Activated CD4-positive, CD25-positive, alpha-beta regulatory T cell treated with anti-CD3 and anti-CD28 coated beads, Interleukin-2, amount 50 U/mL, for 16 hours (primary cell): ENCODE measurements at places on chromosomes 7 and 10.

GRCh38 chr10:102416283-102416682, 2.3 kb downstream of the PSD start:
- no peak for DNase-seq

GRCh38 chr10:71432956-71433767, 36.4 kb downstream of the CDH23 start:
- DNase-seq: no peak

GRCh38 chr10:63702092-63702491, 180.9 kb downstream of the REEP3 start:
- DNase-seq: no peak

DNA sequence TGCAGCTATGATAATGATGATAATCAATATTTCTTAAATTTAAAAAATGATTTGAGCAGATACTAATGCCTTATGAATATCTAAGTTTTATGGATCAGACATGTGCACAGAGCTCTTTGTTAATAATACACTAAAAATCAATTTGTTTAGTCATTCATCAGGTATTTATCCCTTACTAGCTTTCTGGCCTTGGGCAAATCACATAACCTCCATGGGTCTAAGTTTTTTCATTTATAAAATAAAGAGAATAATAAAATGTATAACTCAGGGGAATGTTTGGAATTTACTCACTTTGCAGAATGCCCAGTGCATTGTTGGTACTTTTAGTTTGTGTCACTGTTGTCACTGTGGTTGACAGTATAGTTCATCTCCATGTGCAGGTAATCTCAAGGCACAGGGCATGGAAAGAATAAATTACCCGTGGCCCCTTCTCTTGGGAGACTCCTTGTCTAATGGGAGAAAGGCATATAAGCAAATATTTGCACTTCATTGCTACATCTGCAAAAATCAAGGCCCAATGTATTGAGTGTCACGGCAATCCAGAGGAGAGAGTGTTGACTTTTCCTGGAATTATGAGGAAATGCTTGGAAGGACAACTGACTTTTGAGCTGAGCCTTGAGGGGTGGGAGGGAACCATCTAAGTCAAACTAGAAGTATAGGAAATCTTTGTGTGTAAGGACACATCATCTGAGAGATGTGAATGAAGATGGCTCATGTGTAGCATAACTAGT, 64.7 kb upstream of the CTTNBP2 start:
- DNase-seq: no peak

DNA sequence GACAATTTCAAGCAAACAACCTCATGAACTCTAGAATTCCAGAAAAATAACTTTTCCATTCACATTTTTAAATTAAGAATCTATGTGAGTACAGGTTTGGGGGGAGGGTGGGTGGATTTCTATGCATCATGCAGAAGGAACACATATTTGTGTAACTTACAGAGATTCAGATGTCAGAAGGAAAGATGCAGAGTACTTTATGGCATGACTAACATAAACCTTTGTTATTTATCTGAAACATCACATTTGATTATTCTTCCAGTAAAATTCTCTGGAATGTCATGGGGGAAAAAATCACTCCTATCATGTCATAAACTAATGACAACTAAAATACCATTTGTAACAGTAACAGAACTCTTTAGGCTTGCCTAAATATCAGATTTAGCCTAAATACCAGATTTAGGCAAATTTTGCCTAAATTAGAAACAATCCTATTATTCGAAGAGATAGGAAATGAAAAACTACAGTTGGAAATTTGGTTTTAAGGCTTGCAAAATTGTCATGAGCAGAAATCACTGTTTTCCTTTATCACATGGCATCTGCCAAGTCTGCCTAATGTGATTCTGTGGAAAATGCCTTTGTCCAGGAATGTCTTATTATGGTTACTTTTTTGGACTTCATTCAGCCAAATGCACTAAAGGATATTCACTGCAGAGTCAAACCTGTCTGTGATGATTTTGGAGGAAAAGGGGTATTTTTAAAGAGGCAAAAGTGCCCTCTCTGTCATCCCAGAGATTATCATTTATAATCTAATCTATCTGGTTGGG, 527.7 kb upstream of the CELF2 start:
- no peak for DNase-seq

GRCh38 chr10:1134156-1134555, 78.0 kb downstream of the WDR37 start:
- DNase-seq: no peak

DNA sequence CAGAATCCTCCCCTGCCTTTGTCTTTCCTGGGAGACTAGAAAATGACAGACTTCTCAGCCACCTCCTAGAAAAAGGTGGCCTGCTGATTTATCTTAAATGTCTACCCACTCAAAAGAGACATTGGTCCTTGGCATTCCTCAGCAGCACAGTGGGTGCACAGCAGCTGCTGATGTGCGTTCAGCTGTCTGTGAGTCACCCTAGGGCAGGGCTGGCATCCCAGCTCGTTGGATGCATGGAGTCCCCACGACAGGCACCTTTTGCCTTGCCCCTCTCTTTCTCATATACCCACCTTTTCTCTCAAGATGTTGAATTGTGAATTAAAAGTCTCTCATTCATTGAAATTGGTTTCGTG, 113.0 kb downstream of the DOCK1 start:
- no peak for DNase-seq

GRCh38 chr10:49448924-49449323, 53.0 kb upstream of the DRGX start:
- no peak for DNase-seq

- no peak for DNase-seq
These were observed at the start of gene ASB4 for GRCh38 chr7:95485391-95486123. Gene ASB4 (plus strand): TSS chr7:95485943. CDS start chr7:95485972, 29 bp downstream.

GRCh38 chr10:48470893-48471805, 133.7 kb downstream of the ARHGAP22 start:
- DNase-seq: no peak

- DNase-seq: no peak
These were observed 4.7 kb upstream of the UNCX start for GRCh38 chr7:1227814-1228544.

- no peak for DNase-seq
These were observed 55.2 kb downstream of the GCC1 start for GRCh38 chr7:127530148-127530547.

DNA sequence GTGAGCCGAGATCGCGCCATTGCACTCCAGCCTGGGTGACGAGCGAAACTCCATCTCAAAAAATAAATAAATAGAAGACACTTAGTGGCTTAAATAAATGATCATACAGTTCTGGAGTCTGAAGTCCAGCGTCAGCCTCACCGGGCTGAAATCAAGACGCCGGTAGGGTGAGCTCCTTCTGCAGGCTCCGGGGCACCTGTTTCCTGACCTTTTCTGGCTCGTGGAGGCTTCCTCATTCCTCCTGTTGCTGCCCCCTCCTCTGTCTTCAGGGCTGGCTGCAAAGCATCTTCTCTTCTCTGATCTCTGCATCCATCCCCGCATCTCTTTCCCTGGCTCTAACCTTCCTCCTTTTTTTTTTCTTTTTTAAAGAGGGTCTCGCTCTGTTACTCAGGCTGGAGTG, 32.8 kb downstream of the LIMK1 start:
- no peak for DNase-seq

DNA sequence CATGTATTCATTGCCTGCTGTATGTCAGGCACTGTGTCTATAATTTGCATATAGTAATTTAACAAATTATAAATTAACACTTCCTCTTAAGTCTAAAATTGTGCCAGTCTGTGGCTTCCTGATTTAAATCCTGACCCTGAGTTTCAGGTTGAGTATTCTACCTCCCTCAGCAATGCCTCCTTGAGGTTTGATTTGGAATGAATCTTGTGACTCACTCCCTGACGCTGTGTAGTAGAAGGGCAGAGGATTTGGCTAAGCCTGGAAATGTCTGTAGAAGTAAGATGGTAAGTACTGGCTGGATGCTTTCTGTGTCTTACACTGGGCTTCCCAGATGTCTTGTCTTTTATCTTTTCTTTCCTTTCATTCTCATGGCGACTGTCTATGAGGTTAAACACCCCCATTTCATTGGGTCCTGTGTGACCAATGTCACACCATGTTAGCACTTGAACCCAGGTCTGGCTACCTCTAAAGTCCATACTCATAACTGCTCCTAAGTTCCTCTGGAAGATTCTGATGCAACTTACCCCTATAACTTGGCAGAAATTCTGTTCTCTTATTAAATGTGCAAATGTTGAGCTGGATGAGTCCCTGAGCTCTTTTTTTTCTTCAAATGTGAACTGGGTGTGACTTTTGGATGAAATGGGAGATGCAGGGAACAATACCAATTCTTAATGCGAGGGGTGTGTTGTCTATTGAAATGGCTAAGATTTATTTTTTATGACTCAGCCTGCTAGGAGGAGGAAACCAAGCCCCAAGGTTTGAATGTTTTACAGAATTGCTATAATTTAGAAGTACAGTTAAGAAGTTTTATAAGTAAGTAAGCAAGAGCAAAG, 48.5 kb downstream of the PLCE1 start:
- DNase-seq: no peak

GRCh38 chr7:54090652-54091213, 451.4 kb upstream of the VSTM2A start:
- no peak for DNase-seq

- DNase-seq: peak; percentile 27
These were observed 25.8 kb downstream of the TES start for GRCh38 chr7:116236020-116236630.

DNA sequence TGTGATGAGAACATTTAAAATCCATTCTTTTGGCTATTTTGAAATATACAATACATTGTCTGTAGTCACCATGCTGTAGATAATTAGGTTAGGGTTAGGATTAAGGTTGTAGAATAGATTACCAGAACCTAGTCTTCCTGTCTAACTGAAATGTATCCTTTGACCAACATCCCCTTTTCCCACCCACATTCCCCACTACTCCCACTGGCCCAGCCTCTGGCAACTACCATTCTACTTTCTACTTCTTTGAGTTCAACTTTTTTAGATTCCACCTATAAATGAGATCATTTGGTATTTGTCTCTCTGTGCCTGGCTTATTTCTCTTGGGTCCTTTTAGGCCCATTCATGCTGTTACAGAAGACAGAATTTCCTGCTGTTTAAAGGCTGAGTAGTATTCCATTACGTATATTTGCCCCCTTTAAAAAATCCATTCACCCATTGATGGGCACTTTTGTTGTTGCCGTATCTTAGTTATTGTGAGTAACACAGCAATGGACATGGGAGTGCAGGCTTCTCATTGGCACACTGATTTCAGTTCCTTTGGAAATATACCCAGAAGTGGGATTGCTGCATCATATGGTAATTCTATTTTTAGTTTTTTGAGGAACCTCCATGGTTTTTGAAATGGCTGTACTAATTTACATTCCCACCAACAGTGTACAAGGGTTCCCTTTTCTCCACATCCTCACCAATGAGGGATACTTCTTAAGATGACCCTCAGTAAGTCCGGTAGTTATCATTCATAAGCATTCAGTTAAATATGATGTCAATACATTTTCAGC, 104.0 kb downstream of the RALA start:
- DNase-seq: no peak

GRCh38 chr7:115230882-115231571, 309.1 kb downstream of the MDFIC start:
- no peak for DNase-seq

DNA sequence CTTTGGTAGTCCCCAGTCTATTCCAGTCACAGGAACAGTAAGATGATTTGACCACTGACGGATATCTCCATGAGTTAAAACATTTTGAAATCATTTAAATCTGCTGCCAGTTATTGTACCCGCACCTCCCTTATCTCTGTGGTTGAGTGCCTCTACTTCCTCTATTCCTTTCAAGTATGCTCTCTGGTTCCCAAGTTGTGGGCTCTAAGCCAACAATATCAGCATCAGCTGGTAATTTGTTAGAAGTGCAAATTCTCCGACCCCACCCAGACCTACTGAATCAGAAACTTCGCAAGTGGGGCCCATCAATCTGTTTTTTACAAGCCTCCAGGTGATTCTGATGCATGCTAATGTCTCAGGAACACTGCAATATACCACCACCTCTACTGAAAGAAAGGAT, 235.5 kb downstream of the CCSER2 start:
- DNase-seq: no peak

GRCh38 chr7:1090686-1091643, 3.1 kb downstream of the GPER1 start:
- DNase-seq: no peak

GRCh38 chr7:143477501-143478150, at the start of gene TAS2R41:
Gene TAS2R41 (plus strand): TSS chr7:143477873. CDS start chr7:143477873, 0 bp downstream.
- DNase-seq: no peak

- no peak for DNase-seq
These were observed 15.7 kb downstream of the ZFAND2A start for GRCh38 chr7:1144269-1144771.

- DNase-seq: no peak
These were observed 259.1 kb downstream of the FGFR2 start for GRCh38 chr10:121339114-121339513.

DNA sequence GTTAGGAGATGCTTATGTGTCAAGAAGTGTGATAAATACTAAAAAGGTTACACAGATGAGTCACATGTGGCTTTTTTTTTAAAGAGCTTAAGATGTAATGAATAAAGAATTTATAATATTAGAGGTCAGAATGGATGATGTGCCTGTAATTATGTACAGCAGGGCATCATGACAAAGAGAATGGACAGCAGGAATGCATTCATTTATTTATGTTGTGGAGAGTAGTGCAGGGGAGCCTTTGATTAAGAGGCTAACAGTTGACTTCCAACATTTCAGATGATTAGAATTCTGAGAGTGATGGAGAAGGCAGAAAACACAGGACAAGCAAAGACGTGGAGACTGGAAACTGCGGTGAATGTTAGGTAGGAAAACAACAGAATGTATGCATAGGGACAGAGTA, 691.4 kb upstream of the POM121L12 start:
- DNase-seq: no peak

- no peak for DNase-seq
These were observed 16.1 kb downstream of the DYDC2 start for GRCh38 chr10:80372675-80373074.

- DNase-seq: no peak
These were observed 18.0 kb downstream of the SPAG6 start for GRCh38 chr10:22363305-22363704.

DNA sequence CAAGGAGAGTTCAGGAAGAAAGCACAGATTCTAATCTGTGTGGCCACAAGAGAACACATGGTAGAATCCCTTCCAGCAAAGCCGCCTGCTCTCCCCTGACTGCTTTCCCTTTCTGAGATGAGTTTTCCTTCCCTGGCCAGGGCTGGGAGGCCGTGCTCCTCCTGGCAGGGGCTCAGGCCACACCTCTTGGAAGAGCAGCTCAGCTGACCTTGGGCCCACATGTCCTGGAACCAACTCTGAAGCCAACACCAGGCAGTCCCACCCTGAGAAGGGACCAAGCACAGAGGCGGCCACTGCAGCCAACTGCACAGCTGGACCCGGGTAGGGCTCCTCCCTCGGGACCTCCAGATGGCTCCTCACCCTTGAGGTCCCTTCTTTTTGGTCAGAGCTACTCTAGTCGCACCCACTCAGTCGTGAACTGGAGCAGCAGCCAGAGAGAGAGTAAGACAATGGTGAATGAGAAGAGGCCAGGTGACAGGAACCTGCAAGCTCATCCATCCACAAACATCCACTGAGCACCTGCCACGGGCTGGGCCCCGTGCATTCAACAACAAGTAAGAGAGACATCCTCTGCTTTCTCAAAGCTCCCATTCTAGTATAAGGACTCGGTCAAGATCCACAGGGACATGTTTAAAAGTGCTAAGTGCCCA, 40.3 kb downstream of the FAM53B start:
- no peak for DNase-seq

- DNase-seq: no peak
These were observed 15.9 kb downstream of the ITPRIP start for GRCh38 chr10:104322416-104322782.

- no peak for DNase-seq
These were observed 420.3 kb upstream of the AUTS2 start for GRCh38 chr7:69177941-69178494.
